Aortic smooth muscle cell (primary cell): ENCODE measurements at places on chromosomes 5 and 9. TPM values are rescaled to one million over a fixed set of nuclear protein-coding genes. Genes with fewer than 3 reads are reported as not detected.

The PCA3 gene
- total RNA-seq: 0.12 and 0.26 TPM in 2 replicates

The PELO gene
- 48.5 and 52.8 TPM in 2 replicates for total RNA-seq

The SPINK4 gene
- total RNA-seq: not detected in 2 replicates

The CDKN2B-AS1 gene
- total RNA-seq: 4.9 and 5.2 TPM in 2 replicates

The NRARP gene
- 0.25 and 0.53 TPM in 2 replicates for total RNA-seq

The CSF1R gene
- under 0.01 TPM in 1 of 2 replicates, not detected in the other for total RNA-seq

The FAM153A gene
- not detected in 2 replicates for total RNA-seq

The ERAP2 gene
- total RNA-seq: 52.2 and 65.5 TPM in 2 replicates

The PDE6A gene
- not detected in 2 replicates for total RNA-seq

The C5orf58 gene
- 0.26 TPM in 1 of 2 replicates, not detected in the other for total RNA-seq

The MARCHF6 gene
- 47.6 and 66.5 TPM in 2 replicates for total RNA-seq

The WDR31 gene
- total RNA-seq: 2.1 and 2.9 TPM in 2 replicates

The SHC3 gene
- 9.2 and 16.4 TPM in 2 replicates for total RNA-seq

The CNTNAP3 gene
- total RNA-seq: 56.5 and 76.5 TPM in 2 replicates

The ENHO gene
- not detected in 2 replicates for total RNA-seq

The OR1J1 gene
- total RNA-seq: not detected in 2 replicates

The POMT1 gene
- 32.6 and 35.6 TPM in 2 replicates for total RNA-seq

The NME5 gene
- total RNA-seq: 4.8 and 5.0 TPM in 2 replicates

The NTNG2 gene
- 1.6 and 4.2 TPM in 2 replicates for total RNA-seq

The PRUNE2 gene
- total RNA-seq: 50.7 and 65.3 TPM in 2 replicates

The CBY3 gene
- 0.12 TPM in 1 of 2 replicates, not detected in the other for total RNA-seq

The MCC gene
- 18.5 and 25.8 TPM in 2 replicates for total RNA-seq

The C9orf50 gene
- total RNA-seq: 0.13 and 0.19 TPM in 2 replicates

The FBN2 gene
- 4.4 and 18.4 TPM in 2 replicates for total RNA-seq

The LRRC19 gene
- total RNA-seq: not detected in 2 replicates

The CYLC2 gene
- not detected in 2 replicates for total RNA-seq

The FAM151B gene
- total RNA-seq: 8.5 and 9.8 TPM in 2 replicates

The ZNF189 gene
- total RNA-seq: 16.9 and 18.2 TPM in 2 replicates

The GFI1B gene
- 0.19 TPM in 1 of 2 replicates, not detected in the other for total RNA-seq

The SPZ1 gene
- not detected in 2 replicates for total RNA-seq

The RASGEF1C gene
- total RNA-seq: not detected in 2 replicates

The NUTM2F gene
- not detected in 2 replicates for total RNA-seq

The ADAMTSL1 gene
- total RNA-seq: 115 and 144 TPM in 2 replicates

The ARHGEF39 gene
- 0.44 and 0.53 TPM in 2 replicates for total RNA-seq
